ENCODE measurements at places on chromosomes 5 and 9. TPM values are rescaled to one million over a fixed set of nuclear protein-coding genes. Genes with fewer than 3 reads are reported as not detected.

The NRG2 gene
- 2.2 TPM for polyA plus RNA-seq

The PMPCA gene
- polyA plus RNA-seq, result 38.7 TPM

The CCDC183 gene
- 6.5 TPM for polyA plus RNA-seq

The HARS1 gene
- polyA plus RNA-seq, result 64.8 TPM

The KCNT1 gene
- 0.22 TPM for polyA plus RNA-seq

The GRK6 gene
- 24.7 TPM for polyA plus RNA-seq

- no peak for DNase-seq
Measured at GRCh38 chr9:124011460-124012301, at the start of gene LHX2. Gene LHX2, plus strand, starts transcription at chr9:124011768. Its CDS starts 581 bp downstream, at chr9:124012349.

DNA sequence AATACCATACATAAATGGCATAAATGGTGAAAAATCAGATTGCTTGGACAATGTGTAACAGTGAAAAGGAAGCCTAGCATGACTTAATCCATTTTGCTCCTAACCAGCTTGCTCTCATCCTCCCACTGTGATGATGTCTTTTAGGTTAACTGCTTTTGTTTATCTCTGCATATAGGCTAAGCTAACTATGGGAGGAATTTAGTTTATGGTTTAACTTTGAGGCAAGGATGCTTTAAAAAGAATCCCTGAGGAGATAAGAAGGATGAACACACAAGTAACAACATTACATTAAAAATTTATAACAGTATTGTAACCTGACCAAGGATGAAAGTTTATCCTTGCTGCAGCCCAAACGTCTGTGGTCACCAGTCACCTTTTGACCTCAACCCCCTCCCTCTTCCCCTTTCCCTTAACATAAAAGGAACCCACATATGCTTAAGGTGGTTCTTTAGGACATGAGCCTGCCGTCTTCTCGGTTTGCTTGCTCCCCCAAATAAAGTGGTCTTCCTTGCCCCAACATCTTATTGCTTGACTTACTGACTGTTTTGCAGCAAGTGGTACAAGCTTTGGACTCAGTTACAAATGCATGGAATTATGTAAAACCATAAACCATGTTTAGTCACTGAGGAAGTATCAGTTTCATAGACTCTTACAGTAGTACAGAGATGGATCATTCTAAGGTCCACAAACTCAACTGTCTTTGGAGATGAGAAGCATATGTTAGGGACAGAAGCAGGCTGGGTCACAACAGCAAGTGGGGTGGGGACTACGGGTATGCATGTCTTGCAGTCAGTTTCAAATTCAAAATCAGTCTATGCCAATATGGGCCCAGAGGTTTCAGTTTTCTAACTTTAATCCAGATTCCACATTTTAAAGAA is 31.3 kb downstream of the AGXT2 start:
- DNase-seq, result no peak

DNA sequence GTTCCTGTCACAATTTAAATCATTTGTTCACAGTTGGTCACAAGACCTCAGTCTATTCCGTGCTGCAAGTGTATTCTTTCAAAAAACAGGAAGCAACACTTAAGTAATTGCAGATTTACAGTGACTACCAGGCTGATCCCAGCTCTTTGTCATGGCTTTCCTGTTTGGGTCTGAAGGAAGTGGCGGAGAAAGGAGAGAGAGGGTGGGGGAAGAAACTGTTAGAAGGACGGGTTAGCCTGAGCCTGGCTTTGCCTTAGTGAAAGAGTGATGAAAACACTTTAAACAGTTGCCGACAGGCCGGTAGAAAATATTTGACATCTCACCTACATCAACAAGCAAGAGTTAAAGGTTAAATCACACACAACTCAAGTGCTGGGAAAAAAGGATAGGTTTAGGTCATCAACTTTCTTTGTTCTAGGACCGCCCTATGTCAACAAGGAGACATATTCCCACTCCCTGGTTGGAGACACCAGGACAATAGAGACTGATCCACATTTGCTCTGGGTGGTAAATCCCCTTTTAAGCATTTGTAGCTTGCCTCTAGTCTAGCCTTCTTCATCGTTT is 102.2 kb upstream of the DAB2 start:
- no peak for DNase-seq

GRCh38 chr9:134962065-134962972 is 44.6 kb upstream of the FCN1 start:
- no peak for DNase-seq

GRCh38 chr5:158164296-158165047 is 305.5 kb upstream of the CLINT1 start:
- no peak for DNase-seq

- DNase-seq, result no peak
Measured at GRCh38 chr5:66959653-66960052, 236.9 kb downstream of the CD180 start.

DNA sequence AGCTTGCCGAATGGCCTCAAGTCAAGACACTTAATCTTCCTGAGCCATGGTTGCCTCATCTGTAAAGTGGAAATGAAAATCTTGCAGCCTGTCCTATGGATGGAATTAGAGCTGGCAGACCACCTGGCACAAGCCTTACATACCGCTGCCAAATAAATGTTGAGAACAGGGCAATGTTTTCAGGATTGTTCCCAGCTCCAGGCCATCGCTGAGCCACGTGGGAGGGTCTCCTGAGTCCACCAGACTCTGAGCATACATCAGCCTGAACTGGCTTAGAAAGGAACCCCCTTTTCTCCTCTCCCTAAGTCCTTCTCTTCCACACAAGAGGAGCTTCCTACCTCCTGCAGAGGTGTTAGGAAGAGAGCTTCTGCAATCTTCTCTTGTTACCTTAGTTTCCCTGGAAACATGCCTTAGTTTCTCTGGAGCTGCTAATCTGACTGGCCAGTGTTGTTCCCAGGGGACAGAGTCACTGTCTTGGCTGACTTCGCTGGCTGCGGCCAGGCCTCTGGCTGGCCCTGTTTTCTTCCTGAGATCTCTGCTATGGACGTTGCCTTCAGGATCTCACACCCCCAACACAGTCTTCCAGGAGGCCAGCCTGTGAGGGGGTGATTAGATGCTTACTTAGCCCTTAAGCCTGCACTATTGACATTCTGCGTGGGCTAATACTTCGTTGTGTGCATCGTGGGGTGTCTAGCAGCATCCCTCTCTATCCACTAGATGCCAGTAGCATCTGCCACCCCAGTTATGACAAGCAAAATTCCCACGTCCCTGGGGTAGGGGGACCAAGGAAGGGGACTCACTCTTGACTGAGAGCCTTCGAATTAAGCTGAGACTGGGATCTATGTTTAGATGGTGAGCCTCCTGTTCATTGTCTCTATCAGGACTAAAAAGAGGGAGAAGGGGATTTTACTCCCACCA is 62.2 kb downstream of the BOD1 start:
- DNase-seq, result no peak

DNA sequence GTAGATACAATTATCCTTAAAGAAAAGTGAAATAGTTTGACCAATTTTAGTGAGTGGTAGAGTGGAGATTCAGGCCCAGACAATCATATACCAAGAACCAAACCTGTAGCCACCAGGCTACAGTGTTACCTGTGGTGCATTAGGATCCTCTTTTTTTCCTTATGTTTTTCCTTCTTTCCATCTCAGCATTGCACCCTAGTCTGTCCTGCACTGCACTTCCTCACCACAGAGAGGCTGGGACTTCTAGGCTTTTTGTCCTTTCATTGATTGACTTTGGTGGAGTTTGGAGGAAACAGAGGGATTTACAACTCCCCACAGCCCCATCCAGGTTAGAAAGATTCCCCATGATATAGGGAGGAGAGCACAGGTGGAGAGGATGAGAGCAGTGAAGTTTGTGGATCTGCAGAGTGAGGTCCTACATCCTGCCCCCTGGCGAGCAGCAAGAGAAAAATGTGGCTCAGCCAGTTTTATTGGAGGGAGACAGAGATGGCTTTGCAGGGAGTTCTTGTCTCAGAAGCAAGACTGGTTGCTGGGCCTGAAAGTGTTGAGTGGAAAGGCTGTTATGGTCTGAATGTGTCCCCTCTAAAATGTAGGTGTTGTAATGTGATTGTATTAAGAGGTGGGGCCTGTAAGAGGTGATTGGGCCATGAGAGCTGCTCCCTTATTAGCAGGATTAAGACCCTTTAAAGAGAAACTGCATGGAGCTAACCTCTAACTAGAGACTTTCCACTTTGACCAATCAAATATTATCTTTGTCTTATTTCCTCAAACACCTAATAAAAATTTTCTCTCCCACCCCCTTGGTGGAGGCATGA is 36.2 kb downstream of the KIF4B start:
- DNase-seq, result no peak

- DNase-seq, result no peak
Measured at GRCh38 chr9:136536721-136537241, 9.1 kb downstream of the NOTCH1 start.

DNA sequence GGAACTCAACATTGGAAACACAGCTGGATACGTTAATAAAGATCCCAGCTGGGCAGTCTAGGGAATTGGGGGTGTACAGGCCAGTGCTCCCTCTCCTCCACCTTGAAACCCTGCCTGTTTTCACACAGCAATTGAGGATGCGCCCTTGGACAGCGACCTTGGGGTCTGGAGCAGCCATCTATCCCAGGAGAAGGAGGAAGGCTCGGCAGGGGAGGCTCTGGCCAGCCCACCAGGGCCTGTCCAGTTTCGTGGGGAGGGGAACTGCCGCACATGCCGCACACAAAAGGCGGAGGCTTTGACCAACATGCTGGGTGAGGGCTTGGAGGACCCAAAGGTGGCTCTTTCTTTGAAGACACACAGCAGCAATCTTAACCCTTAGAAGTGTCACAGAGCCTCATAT is 1.4 kb downstream of the COL23A1 start:
- no peak for DNase-seq

DNA sequence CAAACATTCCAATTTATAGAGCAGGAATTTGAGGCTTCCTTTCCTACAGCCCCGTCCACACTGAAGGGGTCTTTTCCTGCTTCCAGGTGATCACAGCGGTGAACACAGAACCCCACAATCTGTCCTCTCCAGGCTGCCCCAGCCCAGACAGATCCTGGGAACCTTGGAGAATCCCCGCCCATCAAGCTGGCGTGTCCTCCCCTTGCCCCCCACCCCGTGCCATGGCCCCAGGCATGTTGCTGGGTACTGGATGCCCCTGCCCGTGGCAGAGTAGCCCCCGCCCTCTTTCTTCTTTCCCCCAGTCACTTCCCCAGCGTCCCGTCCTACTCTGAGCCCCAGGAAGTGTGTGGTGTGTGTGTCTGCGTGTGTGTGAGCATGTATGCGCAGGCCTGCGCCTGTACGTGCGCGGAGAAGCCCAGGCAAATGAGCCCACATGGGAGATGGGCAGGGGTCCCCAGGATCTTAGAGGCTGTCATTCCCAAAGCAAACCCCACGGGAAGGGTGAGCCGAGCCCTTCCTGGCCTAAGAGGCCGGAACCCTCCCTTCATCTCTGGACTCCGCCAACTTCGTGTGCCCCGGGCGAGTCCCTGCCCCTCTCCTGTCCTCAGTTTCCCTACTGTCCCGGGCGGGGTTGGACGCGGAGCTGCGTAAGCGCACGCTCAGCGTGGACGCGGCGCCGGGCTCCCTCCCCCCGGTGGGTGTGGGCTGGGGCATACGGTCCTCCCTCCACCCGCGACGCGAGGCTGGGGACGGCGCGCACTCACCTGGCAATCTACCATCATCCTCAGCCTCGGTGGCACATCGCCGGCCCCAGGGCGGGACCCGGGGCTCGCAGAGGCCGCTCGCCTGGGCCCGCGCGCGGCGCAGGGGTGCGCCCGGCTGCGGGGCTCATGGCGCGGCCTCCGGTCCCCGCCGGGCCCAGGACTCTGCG is 15.2 kb downstream of the GBGT1 start:
- DNase-seq, result no peak

- DNase-seq, result no peak
Measured at GRCh38 chr9:112184946-112185345, 9.8 kb upstream of the SUSD1 start.

DNA sequence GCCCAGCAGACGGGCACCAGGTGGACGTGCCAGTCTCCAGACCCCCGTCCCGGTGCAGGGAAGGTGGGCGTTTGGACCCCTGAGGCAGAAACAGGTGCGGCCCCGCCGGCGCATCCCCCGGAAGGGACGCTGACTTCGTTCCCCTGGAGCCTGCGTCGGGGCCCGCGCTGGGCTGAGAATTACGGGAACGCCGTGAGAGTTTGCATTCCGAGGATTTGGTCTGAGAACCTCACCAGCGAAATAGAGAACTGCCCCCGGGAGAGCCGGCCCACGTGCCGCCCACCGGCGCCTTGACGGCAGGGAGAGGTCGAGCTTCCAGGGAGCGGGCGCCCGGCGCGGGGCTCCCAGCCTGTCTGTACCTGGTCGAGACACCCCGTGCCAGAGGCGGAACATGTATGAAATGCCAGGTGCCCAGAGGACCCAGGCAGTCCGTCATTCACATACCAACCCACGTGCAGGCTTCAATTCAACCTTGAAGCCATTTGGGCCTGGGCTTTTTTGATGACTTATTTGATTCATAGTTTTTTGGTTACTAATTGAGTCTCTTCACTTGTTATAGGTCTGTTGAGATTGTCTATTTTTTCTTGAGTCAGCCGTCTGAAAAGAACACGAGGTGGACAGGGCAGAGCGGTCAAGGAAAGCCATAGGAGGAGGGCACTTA is 877 bp upstream of the CAMSAP1 start:
- DNase-seq, result no peak
